ENCODE measurements at places on chromosomes 12 and 14. TPM values are rescaled to one million over a fixed set of nuclear protein-coding genes. Genes with fewer than 3 reads are reported as not detected.

- no peak for DNase-seq
Observed at GRCh38 chr12:121214166-121214777, 4.3 kb downstream of the P2RX4 start.

Gene CPM
- 5.0 TPM for total RNA-seq

- DNase-seq, result no peak
Observed at GRCh38 chr12:127297327-127297726, 969.6 kb upstream of the TMEM132C start.

Gene ANKRD9
- 105 TPM for total RNA-seq

DNA sequence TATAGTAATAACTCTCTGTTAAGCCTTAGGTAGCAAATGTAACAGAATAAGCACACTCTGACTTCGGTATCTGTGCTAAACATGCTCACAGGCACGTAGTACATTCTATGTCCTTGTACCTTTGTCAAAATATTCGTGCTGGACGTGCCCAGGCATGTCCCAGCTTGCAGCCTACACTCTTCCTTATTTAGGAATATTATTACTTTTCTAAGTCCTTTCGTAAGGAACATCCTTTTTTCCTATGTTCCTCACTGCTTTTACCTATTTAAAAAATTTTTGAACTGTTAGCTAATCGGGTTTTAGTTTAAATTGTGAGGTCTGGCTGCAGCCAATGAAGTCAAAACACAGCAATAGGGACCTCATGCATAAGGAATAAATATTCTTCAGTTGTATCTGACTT is 24.1 kb upstream of the UBC start:
- DNase-seq, result no peak

GRCh38 chr14:96086032-96086431 is 46.9 kb downstream of the C14orf132 start:
- no peak for DNase-seq

GRCh38 chr12:44379831-44380230 is 496.3 kb downstream of the NELL2 start:
- DNase-seq, result no peak

Gene SPX
- total RNA-seq, result 16.2 TPM

DNA sequence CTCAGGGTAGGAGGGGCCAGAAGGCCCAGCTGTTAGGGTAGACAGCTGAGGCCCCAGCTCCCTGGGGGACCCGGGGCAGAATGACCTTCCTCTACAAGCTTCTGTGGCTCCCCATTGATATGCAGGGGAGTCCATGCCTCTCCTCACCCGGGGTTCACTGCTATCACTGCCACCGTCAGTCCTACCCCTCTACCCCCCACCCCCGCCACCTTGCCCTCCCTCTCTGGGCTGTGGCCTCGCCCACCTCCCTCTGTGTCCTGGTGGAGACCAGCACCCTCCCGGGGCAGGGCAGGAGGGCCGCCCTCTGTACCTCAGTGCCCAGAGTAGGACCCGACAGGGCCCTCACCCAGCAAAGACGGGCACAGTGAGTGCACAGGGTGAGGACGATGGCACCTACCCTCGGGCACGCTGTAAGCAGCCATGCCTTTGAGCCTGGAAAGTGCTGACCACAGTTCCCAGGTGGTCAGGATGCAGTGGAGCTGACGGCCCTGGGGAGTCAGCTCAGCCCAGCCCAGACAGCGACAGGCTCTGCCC is 88.4 kb upstream of the SFSWAP start:
- DNase-seq, result no peak

DNA sequence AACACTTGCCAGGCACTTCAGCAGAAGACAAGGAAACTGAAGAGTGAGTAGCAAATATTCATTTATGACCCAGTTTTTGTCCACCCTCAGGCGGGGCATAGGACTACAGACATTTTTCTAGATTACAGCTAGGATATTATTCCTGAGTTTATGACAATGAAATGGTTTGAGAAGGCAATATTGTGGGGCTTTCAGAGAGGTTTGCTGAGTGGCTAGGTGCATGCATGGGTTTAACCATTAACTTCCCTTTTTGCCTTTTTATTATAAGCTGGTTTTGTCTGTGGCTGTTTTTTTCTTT is 104.0 kb upstream of the BCAT1 start:
- no peak for DNase-seq

Gene SDSL
- total RNA-seq, result 4.0 TPM

DNA sequence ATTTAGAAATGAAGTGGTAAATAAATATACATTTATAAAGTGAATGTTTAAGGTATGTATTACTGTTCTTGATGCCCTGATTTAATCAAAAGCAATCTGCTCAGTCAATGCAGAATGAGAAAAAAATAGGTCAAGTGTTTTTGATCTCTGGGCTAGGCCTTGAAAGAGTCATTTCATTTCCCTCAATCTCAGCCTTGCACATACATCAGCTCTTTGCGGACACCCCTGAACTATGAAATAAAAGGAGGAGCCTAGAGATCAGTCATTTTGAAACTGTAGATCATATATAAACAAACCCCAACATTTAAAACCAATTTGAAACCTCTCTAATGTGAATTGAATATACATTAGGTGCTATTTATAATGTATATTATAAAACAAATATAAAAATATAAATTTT is 42.5 kb downstream of the ATG2B start:
- no peak for DNase-seq

Gene PMEL
- total RNA-seq, result 0.31 TPM

DNA sequence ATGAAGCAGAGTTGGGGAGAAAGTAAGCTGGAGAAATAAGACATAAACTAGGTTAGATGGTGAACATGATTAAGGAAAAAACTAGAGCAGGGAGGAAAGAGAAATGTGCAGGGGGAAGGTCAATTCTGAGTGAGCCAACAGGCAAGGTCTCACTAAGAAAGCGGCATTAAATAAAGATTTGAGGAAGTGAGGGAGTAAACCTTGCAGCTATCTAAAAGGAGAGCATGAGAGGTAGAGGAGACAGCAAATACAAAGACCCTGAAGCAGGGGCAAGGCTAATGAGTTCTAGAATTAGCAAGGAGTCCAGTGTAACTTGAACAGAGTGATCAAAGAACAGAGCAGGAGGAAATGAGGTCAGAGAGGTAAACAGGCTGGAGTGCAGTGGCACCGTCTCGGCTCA is 4.4 kb upstream of the SOCS2 start:
- no peak for DNase-seq

- no peak for DNase-seq
Observed at GRCh38 chr12:49294804-49295081, 204 bp upstream of the PRPH start.

- DNase-seq, result no peak
Observed at GRCh38 chr12:92988622-92989130, 59.6 kb upstream of the EEA1 start.
